ENCODE measurements at places on chromosomes 3 and 15. TPM values are rescaled to one million over a fixed set of nuclear protein-coding genes. Genes with fewer than 3 reads are reported as not detected.

Gene COL6A5
- total RNA-seq: not detected

Gene STX19
- not detected for total RNA-seq

Gene GJD2
- not detected for total RNA-seq

Gene CX3CR1
- 0.61 TPM for total RNA-seq

Gene CCDC39
- total RNA-seq: not detected

Gene ITPKA
- 18.1 TPM for total RNA-seq
